ENCODE measurements at places on chromosomes 5 and 9.

- DNase-seq: no peak
Measured at GRCh38 chr9:37426846-37427245, 4.3 kb downstream of the GRHPR start.

GRCh38 chr9:34451545-34451944, 6.8 kb downstream of the FAM219A start:
- DNase-seq: peak; percentile 49

DNA sequence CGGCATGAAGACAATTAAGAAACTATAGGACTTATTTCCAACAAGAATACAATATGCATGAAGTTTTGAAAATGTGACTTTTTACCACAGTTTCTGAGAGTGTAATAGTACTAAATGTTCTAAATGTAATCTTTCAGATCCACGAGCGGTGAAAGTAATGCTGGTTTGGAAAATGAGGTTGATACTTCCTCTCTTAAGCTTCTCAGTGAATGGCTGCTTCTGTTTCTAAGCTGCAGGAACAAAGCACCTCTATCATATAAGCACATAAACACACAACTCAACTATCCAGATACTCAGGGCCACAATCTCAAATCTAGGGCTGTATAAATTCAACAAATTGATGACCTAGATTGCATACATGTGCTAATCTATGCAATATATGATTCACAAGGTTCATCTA, 78.3 kb downstream of the LIFR start:
- no peak for DNase-seq

DNA sequence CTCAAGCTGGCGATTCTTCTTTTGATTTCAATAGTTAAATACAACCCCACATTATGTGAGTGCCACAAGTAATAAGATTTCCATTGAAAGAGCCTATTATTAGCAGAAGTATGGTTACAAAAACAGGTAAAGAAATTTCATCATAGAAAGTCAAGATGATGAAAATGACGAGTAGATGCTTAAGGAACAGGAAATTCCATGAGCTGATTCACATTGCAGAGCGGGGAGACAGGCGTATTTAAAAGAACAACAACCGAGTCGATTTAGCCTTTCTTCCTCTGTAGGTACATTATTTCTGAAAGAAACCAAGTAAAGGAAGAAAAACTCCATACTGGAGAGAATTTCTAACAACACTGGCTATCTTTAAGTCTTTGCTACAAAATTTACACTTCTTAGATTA, 310.4 kb downstream of the SLF1 start:
- DNase-seq: no peak

DNA sequence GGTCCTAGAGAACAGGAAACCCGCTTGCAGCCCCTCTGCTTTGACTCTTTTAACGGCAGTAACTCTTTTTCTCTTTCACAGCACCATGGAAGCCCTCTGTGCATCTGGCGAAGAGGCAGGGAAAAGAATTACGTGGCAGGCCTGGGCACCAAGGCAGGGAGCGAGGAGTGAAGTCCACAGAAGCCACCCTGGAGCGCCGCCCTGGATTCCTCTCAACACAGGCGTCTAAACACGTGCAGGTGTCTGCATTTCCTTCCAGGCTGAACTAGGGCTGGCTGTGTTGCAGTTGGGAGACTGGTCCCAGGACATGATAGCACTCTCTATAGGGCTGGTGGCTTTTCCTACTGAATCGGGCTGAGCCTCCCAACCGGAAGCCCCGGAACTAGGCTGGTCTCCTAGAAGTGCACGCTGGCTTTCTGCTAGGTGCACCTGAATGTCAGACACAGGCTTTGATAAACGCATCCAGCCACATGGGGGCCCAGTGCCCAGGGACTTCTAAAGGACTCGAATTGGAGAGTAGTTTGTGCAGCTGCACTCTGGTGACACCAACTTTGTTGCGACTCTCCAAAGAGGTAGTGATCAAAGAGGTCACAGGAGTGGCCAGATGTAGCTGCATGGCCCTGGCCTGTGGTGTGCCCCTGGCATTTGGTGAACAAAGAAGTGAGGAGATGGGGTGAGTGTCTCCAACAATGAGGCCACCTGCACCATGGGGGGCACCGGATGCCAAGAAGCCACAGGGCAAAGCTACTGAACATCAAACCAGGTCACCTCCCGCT, 54.5 kb downstream of the AK8 start:
- no peak for DNase-seq

GRCh38 chr9:129569502-129570449, 51.1 kb downstream of the C9orf50 start:
- no peak for DNase-seq

DNA sequence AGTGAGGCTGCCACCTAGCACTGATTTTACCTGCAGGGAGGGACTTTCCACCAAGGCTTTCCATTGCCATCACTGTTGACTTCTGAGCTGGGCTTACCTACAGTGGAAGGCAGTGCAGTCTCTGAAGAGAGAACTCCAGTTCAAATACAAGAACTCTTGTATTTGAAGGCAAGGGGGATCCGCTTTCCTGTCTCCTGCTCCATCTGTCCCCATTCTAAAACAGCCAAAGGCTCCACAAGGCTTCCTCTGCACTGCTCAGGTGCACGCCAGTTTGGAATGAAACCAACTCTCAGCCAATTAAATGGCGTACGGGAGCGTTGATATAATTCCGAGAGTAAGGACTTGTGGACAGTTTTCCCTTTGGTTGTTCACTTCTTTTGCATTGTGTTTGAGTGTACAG, 66.0 kb upstream of the CXCL14 start:
- DNase-seq: no peak

GRCh38 chr9:22240619-22241018, 206.0 kb upstream of the DMRTA1 start:
- DNase-seq: peak; percentile 16

GRCh38 chr5:7578071-7578470, 182.1 kb downstream of the ADCY2 start:
- DNase-seq: no peak

All from stimulated activated naive CD8-positive, alpha-beta T cell treated with anti-CD3 and anti-CD28 coated beads, Interleukin-15, amount 100 ng/mL, for 72 hours (primary cell).